ENCODE measurements at places on chromosomes 2 and 18.

DNA sequence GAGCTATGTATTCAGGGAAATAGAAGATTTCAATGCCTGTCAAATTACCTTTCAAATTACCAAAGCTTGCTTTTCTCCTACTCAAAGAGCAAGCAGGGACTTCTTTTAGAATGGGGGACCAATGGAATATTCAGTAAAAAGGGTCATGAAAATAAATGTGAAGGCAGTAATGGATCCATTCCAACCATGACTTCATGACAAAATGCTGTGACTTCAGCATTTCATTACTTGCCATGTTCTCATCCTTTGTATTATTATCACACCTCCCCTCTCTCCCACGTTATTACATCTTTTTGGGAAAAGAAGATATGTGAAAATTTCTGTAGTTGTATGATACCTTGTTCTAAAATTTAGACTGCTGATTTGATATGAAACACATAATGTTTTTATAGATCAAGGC, 864.0 kb upstream of the FSHR start:
- no peak for DNase-seq

DNA sequence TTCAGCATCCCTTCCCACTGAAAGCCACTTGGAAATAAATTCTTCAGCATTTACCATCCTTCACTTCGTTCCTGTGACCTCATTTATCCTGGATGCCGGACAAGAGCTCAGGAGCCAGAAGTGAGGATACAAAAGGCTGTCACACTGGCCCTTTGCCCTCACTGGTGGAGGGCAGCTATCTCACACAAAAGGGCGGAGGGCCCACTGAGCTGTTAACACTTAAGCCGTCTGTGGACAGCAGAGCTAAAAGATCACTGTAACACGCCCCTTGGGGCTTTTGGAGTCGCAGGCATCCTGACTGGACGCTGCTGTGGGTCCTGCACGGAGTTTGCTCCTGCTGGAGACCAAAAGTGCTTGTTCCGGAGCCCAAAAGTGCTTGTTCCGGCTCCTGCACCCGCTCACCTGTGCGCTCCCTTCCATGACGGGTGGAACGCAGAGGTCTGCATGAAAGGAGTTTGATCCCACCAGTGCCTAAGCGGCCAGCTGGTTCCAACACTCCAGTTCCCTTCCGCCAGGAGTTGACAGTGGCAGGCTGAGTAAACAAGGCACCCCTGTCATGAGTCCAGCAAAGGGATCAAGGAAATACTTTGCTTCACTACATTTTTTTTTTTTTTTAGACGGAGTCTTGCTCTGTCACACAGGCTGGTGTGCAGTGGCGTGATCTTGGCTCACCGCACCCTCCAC, 572.0 kb upstream of the LINC00305 start:
- DNase-seq: no peak

- DNase-seq: no peak
These were observed 28.4 kb upstream of the NEB start for GRCh38 chr2:151762694-151763093.

DNA sequence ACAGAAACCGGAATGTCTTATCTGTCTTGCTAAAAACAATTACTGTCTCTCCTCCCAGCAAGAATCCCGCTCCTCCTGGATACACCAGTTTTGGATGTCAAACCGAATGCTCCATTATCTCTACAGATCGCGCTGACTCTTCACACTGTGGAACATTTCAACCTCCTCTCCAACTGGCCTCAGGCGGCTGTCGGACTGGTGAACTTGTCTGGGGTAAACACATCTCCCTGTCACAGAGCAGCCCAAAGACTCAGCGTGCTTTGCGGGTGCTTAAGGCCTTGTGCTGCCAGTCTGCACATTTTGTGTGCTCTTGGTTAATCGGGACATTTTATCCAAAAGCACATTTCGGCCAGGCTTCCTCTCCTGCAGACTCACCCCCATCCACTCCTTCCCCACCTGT, 173.1 kb downstream of the ICOS start:
- no peak for DNase-seq

- no peak for DNase-seq
These were observed 83.9 kb downstream of the RPE start for GRCh38 chr2:210086292-210086691.

- DNase-seq: peak; percentile 54
These were observed 19.5 kb downstream of the INPP4A start for GRCh38 chr2:98463988-98464771.

DNA sequence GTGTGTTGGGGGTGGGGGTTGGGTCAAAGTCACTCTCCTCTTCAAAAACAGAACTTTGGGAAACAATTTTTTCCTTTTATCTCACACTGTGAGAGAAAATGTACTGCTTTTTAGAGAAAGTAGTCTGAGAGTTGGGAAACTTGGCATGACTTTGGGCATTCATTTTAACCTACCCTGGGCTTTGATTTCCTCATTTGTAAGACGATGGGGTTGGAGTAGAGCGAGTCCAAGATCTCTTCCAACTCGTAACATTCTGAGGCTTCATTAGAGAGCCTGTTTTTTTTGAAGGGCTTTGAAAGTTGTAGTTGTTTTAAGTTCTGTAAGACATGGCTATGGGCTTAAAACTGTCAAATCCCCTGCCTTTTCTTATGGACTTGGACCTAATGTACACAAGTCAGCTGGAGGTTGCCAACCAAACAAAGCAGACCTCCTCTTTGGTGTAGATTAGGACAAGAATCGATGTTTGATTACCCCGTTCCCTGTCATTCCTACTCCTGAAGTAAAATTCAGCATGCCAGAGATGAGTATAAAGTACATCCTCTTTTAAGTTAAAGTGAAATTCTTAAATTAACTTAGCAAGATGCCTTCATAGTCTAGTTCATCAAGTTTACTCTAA, 8.4 kb downstream of the PHLPP1 start:
- no peak for DNase-seq

- DNase-seq: no peak
These were observed 110.5 kb downstream of the KLF7 start for GRCh38 chr2:207055257-207055656.

- DNase-seq: no peak
These were observed 12.8 kb upstream of the SFTPB start for GRCh38 chr2:85680707-85681371.

GRCh38 chr18:68017385-68017784, 500.9 kb upstream of the DSEL start:
- DNase-seq: no peak

DNA sequence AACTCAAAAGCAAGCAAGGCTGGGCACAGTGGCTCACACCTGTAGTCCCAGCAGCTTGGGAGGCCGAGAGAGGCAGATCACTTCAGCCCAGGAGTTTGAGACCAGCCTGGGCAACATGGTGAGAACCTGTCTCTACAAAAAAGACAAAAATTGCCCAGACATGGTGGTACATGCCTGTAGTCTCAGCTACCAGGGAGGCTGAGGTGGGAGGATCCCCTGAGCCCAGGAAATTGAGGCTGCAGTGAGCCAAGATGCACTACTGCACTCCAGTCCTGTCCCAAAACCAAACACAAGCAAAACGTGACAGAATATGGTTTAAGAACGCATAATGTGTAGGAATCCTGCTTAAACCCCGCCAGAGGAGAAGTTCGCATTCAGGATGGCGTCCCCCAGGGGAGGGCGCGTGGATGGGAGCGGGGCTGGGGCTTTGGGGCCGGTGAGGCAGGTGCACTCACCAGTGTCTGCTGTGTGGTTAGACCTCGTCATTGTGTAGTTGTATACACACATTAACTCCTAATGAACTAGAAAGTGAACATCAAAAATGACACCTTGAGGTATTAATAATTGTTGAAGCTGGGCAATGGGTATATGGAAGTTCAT, 5.4 kb downstream of the COLEC11 start:
- DNase-seq: no peak

GRCh38 chr18:49250816-49251388, 209.5 kb downstream of the DYM start:
- DNase-seq: no peak

DNA sequence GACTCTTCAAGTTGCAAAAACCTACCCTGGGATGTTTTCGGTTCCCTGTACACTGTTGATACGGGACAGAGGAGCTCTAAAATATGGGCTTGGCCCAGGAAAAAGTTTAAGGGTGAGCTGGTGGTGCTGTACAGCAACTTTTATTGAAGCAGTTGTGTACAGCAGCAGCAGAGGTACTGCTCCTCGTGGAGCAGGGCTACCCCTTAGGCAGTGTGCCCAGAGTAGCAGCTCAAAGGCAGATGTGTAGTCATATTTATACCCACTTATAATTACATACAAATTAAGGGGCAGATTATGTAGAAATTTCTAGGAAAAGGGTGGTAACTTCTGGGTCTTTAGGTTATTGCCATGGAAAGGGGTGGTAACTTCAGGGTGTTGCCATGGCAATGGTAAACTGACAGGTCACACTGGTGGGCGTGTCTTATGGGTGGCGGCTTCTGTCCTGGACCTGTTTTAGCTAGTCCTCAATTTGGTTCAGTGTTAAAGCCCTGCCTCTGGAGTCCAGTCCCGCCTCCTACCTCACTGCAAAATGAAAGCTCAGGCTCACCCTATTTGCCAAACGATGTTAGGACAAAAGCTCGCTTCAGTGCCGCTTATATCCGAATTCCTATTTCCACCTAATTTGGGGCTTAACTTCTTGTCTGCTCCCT, 203.2 kb downstream of the ETAA1 start:
- DNase-seq: no peak

- no peak for DNase-seq
These were observed 145.0 kb upstream of the OSR1 start for GRCh38 chr2:19503406-19503805.

DNA sequence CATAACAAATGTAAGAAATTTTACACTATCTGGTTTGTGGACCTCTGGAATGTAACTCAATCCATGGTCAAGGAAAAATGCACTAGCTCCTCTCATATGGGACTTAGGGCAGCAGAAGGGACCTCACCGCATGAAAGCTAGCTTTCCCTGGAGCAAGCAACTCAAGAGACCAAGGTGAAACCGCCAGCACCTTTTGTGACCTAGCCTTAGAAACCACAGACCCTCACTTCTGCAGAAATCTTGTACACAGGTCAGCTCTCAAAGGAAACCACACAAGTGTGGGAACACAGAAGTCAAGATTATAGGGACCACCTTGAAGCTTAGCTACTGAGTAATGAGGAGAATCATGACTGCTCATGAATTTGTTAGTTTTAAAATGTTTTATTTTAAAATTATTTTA, 222.5 kb downstream of the DLGAP1 start:
- DNase-seq: no peak

- DNase-seq: no peak
These were observed 2.5 kb downstream of the CHN1 start for GRCh38 chr2:175002547-175003274.

- DNase-seq: no peak
These were observed 59.8 kb downstream of the MEMO1 start for GRCh38 chr2:31950946-31951562.

- no peak for DNase-seq
These were observed at the start of gene SULT1C4 for GRCh38 chr2:108377815-108378630. Gene SULT1C4 (plus strand): TSS chr2:108377954. CDS start chr2:108378338, 384 bp downstream.

DNA sequence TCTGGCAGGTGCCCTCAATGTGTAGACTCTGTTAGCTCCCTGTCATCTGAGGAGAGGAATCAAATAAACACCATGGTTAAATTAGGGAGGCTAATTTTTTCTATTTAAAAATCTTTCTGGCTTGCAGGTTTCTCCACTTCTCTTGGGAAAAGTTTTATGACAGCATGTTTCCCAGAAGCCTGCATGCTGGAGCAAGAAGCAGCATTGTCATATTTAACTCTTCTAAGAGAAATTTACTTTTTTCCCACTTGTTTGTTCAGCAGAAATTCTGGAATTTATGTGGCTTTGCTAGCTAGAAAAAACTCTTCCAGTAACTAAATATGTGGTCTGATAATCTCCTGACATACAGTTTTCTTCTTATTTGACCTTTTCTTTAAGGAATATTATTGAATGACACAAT, 230.5 kb downstream of the PARD3B start:
- DNase-seq: no peak

DNA sequence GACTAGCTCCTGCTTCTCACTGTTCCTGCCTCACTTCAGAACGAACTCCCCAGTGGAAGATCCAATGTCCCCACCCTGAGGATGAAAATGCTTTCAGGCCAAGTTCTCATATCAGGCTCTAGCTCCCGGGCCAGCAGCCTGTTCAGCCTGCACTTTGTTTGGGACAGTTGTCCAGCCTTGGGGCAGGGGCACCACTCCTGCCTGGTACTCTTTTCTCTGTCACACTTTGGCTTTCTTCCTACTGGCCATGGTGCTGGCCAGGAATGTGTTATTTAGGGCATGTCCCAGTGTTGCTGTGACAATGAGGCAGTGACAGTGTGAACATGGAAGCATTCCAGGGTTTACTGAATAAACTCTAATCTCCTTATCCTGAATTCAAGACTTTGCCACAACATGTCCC, 154.1 kb downstream of the GALNT14 start:
- DNase-seq: no peak

DNA sequence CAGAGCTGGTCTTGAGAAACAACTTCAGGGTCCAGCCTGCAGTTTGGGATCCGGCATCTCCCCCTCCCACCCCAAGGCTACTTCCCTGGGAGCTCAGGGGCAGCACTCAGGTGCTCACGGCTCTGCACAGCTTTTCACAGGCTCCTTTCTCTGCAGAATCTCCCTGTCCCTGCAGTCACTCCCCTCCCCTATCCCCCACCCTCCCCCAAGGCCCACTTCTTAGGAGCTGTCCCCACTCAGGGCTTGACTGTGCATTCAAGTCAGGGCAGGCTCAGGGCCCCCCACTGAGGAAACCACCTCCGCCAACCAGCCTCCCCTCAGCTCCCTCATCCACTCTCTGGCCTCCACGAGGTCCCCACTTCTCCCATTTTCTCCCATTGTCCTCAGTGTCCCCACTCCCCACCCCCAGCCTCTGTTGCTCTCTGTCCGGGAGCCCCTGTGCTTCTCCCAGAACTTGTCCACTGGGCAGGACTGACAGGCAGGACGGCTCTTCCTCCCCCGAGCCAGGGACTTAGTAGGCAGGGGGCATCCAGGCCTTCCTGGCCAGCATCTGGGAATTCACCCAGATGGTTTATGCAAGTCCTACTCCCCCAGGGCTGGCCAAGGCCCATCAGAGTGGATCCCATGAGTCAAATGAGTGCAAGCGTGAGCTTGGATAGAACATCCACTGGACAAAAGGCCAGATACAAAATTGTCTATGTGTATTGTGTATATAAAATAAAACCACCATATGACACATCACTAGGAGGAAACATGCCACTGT, 7.6 kb downstream of the NMUR1 start:
- no peak for DNase-seq

DNA sequence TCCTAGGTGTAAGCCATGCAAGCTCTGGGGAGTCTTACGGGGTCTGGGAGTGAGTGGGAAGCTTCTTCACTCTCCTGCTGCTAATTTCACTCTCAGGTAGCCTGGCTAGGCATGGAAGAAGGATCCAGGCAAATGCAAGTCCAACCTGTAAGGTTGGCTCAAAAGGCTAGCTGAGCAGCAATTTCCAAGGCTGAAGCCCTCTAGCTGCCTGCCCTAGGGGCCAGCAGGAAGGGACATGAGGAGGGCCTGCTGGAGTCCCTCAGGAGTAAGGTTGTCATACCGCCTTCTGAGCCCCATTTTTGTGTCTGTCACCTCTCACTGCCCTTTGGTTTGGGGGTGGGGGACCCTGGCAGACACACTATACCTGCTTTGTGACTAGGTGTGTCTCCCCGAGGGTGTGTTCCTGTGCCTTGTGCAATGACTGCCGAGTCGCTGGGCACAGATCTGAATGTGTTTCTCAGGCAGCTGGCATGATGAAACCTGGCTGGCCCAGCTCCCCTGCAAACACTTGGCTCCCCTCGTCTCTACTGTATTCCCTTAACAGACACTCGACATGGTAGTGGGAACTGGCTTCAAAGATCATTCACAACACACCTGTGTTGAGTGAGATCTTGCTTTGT, 123.9 kb upstream of the FAM136A start:
- DNase-seq: no peak

GRCh38 chr2:237229905-237230304, 144.2 kb downstream of the COPS8 start:
- DNase-seq: no peak

Data from CD4-positive, alpha-beta T cell treated with Interleukin-12 subunit alpha and Interleukin-12 subunit beta, for 1 hour (primary cell).